ENCODE measurements at places on chromosomes 13 and 19. TPM values are rescaled to one million over a fixed set of nuclear protein-coding genes. Genes with fewer than 3 reads are reported as not detected.

CYP2A7 gene
- not detected for total RNA-seq

MYH14 gene
- not detected for total RNA-seq

LHB gene
- total RNA-seq, result not detected

ATP8B3 gene
- total RNA-seq, result 1.8 TPM

PTPRH gene
- total RNA-seq, result not detected

COL4A2 gene
- not detected for total RNA-seq

CGB2 gene
- not detected for total RNA-seq

ZNF805 gene
- 24.3 TPM for total RNA-seq

- no peak for DNase-seq
Observed at GRCh38 chr19:21610787-21611186, 105.4 kb downstream of the ZNF429 start.

GRCh38 chr13:114286808-114287207 lies 5.4 kb downstream of the UPF3A start:
- no peak for DNase-seq

- no peak for DNase-seq
Observed at GRCh38 chr13:25300861-25301346, 521 bp upstream of the NUP58 start.

DNA sequence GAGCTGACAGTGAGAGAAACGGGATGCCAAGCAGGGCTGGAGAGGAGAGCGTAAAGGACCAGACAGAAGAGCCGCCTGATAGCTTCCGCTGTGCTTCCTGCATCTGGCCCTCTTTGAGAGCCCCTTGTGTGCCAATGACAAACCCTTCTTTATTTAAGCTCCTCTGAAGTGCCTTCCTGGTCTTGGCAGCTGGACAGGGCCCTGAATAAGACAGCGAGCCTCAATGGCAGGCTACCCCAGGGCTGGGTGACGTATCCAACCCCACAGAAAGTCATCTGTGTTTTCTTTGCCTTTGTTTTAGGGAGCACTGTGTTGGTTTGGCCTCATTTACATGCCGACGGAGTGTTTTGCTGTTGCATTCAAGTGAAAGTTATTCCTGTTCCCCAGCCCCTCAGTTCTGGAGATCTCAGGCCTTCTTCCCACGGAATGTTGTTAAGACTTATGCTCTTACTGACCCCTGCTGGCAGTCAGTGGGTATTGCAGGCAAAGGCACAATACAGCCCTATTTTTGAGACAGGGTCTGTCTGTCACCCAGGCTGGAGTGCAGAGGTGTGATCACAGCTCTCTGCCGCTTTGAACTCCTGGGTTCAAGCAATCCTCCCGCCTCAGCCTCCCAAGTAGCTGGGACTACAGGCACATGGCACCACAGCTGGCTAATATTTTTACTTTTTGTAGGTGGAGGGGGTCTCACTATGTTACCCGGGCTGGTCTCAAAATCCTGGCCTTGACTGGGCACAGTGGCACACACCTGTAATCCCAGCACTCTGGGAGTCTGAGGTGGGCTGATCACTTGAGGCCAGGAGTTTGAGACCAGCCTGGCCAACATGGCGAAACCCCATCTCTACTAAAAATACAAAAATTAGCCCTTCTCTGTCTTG lies 16.8 kb downstream of the CCL25 start:
- DNase-seq, result no peak

GRCh38 chr13:101211261-101211660 lies 205.0 kb downstream of the NALCN start:
- DNase-seq, result no peak

- DNase-seq, result no peak
Observed at GRCh38 chr19:4474514-4475022, 2.5 kb downstream of the HDGFL2 start.

DNA sequence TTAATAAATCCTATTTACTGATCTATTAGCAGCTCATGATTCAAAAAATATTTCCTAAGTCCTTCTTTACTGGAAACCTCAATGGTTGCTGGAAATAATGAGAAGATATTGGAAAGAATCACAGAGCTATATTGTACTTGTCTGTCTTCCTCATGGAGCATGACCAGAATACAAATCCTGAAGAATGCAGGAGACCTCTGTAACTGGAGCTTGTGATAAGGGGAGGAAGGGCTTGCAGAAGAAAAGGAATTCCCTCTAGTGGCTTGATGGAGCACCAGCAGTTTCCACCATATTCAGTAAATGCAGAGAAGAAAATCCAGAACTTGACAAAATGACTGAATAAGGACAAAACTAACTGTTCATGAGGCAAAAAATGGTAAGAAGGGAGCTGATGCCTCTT lies 1333.1 kb downstream of the EFNB2 start:
- no peak for DNase-seq

DNA sequence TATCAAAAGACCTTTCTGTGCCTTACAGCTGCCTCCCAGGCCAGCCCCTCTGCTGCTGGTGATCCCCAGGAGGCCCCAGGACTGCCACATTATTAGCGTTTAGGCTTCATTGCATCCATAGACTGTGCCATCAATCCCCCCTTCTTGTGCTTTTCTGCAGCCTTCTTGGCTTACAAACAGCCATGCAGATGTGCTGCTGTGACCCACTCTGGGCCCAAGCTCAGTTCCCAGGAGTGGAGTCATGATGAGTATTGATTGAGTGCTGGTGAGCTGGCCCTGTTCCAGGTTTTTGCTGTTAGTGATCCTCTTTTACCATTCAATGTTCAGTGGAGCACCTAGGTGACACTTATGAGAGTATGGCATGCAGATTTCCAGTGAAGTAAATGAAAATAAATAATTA lies 59.9 kb upstream of the SLAIN1 start:
- DNase-seq, result no peak

- no peak for DNase-seq
Observed at GRCh38 chr13:110643324-110643723, 28.0 kb downstream of the NAXD start.

GRCh38 chr19:42512130-42512636 lies 16.1 kb downstream of the CEACAM1 start:
- DNase-seq, result no peak

DNA sequence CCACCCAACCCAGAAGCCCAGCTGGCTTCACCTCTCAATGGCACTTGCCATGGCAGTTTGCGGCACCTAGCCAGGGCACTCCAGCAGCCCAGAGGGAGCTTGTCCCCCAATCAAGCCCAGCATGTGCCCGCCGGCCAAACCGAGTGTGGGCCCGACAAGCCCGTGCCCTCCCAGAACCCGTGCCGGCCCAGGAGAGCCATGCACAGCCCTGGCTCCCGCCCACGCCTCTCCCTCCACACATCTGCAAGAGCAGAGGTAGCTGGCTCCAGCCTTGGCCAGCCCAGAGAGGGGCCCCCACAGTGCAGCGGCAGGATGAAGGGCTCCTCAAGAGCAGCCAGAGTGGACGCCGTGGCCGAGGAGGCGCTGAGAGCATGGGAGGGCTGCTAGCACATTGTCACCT lies 2278.0 kb upstream of the PCDH20 start:
- no peak for DNase-seq

DNA sequence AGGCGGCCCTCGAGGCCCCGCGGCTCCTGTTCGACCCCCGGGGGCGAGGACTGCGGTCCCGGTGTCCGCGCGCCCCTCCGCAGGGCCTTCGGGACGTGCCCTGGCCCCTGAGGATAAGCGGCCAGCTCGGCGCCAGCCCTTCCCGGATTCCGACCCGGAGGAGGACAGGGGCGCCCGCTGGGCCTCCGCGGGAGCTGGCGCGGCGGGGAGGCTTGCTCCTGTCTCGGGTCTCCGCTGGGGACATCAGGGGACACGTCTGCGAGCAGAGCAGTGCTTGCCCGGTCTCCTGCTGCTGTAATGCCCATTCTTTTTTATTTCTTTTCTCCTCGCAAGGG lies 829 bp downstream of the B3GLCT start:
- no peak for DNase-seq

DNA sequence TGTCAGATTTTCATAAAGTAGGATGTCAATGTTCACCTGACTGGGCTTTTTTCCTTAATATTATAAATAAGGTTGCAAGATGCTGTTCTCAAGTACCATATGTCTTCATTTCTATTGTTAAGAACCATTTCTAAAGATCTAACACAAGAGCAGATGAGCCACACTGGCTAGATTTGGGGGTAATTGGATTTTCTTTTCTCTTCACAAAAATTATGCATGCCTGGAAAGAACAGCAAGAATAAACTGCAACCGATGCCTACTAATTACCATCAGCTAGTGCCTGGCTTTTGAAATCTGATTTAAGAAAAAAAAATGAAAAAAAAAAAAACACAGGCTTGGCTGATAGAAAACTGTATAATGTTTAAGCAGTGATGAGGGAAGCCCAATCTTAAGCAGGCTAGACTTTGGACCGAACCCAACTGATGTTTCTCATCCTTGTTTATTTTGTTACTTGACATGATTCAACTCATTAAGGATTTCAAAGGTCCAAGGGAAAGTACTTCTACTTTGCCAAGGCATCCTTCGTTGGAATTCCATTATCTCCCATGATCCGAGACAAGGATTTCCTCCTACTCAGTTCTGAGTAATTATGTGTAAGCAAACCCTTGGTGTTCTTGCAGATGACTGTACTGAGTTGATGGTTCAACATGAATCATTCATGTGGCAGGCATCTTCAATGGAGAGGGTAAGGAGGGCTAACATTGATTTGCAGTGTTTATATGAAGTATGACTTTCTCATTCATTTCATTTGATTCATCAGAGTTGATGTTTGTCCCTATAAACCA lies 300.5 kb downstream of the SPRY2 start:
- DNase-seq, result no peak

DNA sequence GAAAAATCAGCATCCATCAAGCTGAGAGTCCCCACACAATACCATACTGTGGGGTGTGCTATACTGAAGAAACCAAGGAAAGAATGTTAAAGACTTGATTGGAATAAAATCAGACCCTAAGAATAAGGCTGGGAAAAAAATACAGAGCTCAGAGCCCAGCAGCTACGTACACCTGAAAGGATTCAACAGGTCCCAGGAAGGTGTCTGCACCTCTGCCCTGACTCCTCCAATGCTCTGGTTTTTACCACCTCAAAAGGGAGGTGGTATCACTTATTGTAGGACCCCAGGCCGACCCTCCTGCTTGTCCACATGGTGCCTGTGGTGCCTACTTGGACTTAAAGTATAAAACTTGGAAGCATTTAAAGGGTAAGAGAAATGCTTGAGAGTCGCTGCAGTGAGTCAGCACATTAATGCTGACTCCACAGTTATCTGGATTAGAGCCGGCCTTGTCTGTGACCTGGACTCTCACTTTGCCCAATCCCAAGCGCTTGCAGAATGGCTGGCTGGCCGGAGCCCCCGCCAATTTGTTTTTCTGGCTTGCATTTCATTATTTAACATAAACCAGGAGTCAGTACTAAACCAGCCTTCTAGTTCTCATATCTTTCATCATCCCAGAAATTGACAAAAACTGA lies 110.1 kb downstream of the FGF14 start:
- no peak for DNase-seq

- DNase-seq, result no peak
Observed at GRCh38 chr13:90954605-90955195, 392.8 kb upstream of the MIR17HG start.

GRCh38 chr19:40755791-40756190 lies 4.8 kb downstream of the SNRPA start:
- no peak for DNase-seq

DNA sequence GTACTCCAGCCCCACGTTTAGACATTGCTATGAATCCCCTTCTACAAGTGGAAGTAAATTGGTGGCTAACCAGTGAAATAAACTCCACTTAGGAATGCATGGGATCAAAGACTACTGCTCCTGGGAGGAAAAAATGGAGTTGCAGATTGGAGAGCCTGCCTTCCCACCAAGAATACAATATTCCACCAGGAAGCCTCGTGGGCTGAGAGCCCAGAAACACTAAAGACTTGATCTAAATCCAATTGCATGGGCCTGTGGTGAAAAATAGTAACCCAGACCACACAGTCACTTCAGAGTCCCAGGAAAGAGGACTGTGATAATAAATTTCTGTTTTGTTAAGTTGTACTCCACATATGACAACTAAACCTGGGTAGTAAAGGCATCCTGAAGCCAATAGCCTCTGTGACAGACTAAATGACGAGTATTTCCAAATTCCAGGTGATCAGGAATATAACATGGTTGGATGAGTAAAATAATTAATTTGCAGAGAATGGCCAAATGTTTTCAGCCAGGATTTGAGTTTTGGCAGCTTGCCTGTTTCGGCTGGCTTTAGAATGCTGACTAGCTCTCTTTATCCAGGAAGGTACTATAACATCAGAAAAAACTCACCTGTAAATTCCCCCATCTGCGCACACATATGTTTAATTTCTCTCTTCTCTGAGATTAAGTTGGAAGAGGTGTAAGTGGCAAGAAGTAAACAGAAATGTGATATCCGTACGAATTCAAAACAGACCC lies 480.3 kb downstream of the LIG4 start:
- DNase-seq, result no peak

- no peak for DNase-seq
Observed at GRCh38 chr13:51637852-51638215, 53.6 kb downstream of the WDFY2 start.

- DNase-seq, result peak; percentile 12
Observed at GRCh38 chr19:40155749-40156265, 35.4 kb upstream of the MAP3K10 start.

DNA sequence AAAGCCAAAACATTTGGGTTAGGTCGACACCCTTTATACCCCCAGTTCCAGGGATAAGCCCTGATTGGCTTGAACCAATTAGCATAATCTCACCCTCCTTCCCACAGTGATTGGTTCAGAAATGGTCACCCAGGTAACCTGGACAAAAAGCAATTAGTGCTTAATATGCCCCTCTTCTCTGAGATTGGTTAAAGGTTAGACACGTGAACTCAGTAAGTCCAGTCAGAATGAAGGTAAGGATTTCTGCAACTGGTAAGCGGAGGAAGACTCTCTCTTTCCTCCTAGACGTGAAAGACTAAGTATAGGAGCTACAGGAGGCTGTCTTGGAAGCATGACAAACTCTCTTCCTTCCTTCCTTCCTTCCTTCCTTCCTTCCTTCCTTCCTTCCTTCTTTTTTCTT lies 1.3 kb upstream of the PNMA8C start:
- no peak for DNase-seq

GRCh38 chr13:59157181-59157580 lies 1006.5 kb downstream of the DIAPH3 start:
- DNase-seq, result no peak

DNA sequence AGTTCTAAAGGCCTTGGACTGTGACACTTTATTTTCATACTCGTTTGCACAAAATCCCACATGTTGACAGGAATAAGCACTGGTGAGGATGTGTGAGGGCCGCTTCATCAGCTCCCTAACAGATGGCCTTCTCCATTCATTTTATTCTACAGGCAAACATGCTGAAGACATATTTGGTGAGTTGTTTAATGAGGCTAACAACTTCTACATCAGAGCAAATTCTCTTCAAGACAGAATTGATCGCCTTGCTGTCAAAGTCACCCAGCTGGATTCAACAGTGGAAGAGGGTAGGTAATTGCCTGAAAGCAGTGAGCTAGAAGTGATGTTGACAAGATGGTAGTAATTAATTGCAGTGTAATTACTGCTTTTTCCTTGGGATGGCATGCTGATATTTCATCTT lies 95.7 kb downstream of the GPR12 start:
- no peak for DNase-seq

- DNase-seq, result no peak
Observed at GRCh38 chr13:74825938-74826246, 656.1 kb downstream of the TBC1D4 start.

- no peak for DNase-seq
Observed at GRCh38 chr13:110306340-110306959, 507 bp downstream of the COL4A1 start.

GRCh38 chr19:38033658-38034491 lies 126.9 kb downstream of the SIPA1L3 start:
- DNase-seq, result no peak

- DNase-seq, result no peak
Observed at GRCh38 chr13:64626105-64626504, 2604.0 kb downstream of the PCDH9 start.
